ENCODE measurements at places on chromosomes 2 and 18.

DNA sequence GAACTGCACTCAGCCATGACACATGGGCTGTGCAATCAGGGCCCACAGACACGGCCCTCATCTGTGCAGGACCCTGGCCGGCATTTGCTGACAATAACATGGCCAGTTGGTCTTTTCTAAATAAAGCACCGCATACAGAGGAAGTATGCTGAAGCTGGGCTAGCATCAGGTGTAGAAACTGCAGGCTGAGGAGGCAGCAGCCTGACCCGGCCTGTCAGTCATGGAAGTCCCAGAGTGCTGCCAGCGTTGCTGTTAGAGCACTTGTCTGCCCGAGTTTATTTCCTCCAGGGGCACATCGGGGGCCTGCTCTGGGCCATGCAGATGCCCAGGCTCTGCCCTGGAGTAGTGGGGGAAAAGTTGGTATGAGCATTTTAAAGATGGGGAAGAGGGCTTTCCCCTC lies 4.1 kb upstream of the PTPN18 start:
- H3K27me3 ChIP-seq = no peaks in the 10 kb centered on the region
- no peak for DNase-seq
- peaks cover 2% of the 10 kb centered on the region for H3K4me1 ChIP-seq
- no peak overlapping the region for H3K27ac ChIP-seq
- peaks cover 6% of the 10 kb centered on the region for H3K36me3 ChIP-seq

- peak overlapping the region; percentile 89 for H3K4me3 ChIP-seq
- peaks cover 12% of the 10 kb centered on the region for H3K4me1 ChIP-seq
- H3K27me3 ChIP-seq = no peaks in the 10 kb centered on the region
- H3K36me3 ChIP-seq = peaks cover 3% of the 10 kb centered on the region
- DNase-seq = peak; percentile 87
Observed at GRCh38 chr2:10124538-10125045, 2.1 kb downstream of the RRM2 start.

GRCh38 chr18:13267431-13267873 lies 48.9 kb downstream of the LDLRAD4 start:
- H3K4me3 ChIP-seq = no peak overlapping the region
- H3K27ac ChIP-seq = no peak overlapping the region
- DNase-seq = no peak
- no peaks in the 10 kb centered on the region for H3K27me3 ChIP-seq
- no peaks in the 10 kb centered on the region for H3K36me3 ChIP-seq

GRCh38 chr2:178448968-178449661 lies 1.9 kb downstream of the PRKRA start:
- DNase-seq = no peak
- no peak overlapping the region for H3K27ac ChIP-seq
- H3K4me3 ChIP-seq = peak overlapping the region; percentile 85

DNA sequence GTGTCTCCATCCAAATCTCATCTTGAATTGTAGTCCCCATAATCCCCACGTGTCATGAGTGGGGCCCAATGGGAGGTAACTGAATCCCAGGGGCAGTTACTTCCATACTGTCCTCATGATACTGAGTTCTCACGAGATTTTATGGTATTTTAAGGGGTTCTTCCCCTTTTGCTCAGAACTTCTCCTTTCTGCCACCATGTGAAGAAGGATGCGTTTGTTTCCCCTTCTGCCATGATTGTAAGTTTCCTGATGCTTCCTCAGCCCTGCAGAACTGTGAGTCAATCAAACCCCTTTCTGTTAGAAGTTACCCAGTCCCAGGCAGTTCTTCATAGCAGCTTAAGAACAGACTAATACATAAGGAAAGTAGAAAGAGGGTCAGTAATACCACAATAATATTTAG lies 480.4 kb downstream of the KCNJ3 start:
- H3K27me3 ChIP-seq = no peaks in the 10 kb centered on the region
- no peaks in the 10 kb centered on the region for H3K4me1 ChIP-seq
- H3K27ac ChIP-seq = no peak overlapping the region
- no peaks in the 10 kb centered on the region for H3K36me3 ChIP-seq
- no peak overlapping the region for H3K4me3 ChIP-seq
- no peak for DNase-seq

- no peaks in the 10 kb centered on the region for H3K27me3 ChIP-seq
- H3K4me3 ChIP-seq = no peak overlapping the region
- no peak overlapping the region for H3K27ac ChIP-seq
- no peaks in the 10 kb centered on the region for H3K4me1 ChIP-seq
- DNase-seq = no peak
- H3K36me3 ChIP-seq = no peaks in the 10 kb centered on the region
Observed at GRCh38 chr2:176544991-176545956, 276.0 kb downstream of the MTX2 start.

DNA sequence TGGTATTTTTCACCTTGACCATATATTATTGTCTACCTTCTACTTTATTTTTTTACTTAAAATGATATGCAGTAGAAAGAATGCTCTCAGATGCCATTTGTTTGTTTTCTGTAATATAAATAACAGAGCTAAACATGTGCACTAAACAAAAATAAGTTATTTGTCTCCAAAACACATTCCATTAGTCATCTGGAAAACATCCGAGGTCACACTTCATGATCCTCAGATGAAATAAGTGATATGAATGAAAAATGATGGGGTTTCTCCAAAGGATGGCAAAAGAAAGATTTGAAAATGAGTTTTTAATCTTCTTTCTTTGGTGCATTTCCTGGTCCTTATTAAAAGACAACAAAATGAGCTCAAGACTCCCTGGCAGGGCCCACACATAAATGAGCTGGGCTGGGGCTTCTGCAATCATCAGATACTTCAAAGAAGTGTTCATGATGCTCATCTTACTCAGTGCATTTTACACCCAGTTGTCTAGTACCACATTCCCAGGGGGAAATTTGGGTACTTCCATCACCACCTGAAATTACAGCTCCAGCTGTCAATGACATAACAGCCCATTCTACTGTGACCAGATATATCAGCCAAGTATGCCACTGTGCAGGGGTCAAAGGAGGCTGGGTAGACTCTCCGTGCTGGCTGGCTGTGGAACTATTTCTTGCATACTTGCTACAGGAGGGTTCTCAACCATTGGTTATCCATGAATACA lies 283.5 kb downstream of the PID1 start:
- no peaks in the 10 kb centered on the region for H3K27me3 ChIP-seq
- no peaks in the 10 kb centered on the region for H3K36me3 ChIP-seq
- H3K4me1 ChIP-seq = no peaks in the 10 kb centered on the region
- DNase-seq = no peak

DNA sequence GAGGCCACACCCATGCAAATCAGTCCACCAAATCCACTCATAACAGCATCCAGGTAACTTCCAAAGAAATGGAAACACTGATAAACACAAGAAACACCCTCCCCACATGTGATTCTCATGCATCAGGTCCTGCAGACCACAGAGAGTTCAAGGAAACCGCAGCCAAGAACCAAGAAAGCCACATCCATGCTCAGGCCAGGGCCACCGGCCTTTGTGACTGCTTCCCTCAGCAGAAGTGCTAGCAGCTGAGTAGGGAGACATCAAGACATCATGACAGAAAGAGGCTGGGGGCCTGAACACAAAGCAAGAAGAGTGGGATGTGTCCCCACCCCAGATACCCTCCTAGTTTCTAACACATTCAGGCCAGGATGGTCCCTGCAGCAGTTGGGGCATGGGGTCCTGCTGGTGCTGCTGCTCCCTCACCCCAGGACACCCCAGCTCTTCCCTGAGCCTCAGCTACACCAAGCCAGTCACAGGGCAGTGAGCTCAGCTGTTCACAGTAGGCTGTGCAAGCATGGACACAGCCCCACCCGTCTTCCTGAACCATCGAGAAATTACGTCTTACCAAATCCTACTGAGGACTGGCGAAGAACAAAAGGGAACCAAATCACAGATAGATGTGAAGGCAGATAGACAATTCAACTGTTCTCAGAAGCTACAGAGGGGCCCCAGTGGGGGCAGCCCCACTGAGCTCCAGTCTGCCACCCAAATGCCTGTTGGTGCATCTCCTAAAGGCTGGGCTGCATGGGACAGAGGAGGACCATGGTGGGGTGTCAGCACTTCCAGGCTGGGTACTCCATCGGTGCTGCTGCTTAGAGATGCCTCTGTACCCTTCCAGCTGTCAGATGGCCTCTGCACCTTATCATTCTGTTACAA lies 60.9 kb downstream of the HDAC4 start:
- H3K36me3 ChIP-seq = no peaks in the 10 kb centered on the region
- H3K4me3 ChIP-seq = no peak overlapping the region
- H3K4me1 ChIP-seq = peaks cover 6% of the 10 kb centered on the region
- DNase-seq = no peak
- no peaks in the 10 kb centered on the region for H3K27me3 ChIP-seq

- no peak for DNase-seq
- H3K27me3 ChIP-seq = no peaks in the 10 kb centered on the region
- H3K4me1 ChIP-seq = no peaks in the 10 kb centered on the region
- H3K27ac ChIP-seq = no peak overlapping the region
Observed at GRCh38 chr18:13604786-13605185, 121.6 kb downstream of the FAM210A start.

GRCh38 chr18:50038448-50038847 lies 156.5 kb downstream of the MYO5B start:
- H3K27ac ChIP-seq = no peak overlapping the region
- DNase-seq = no peak
- no peak overlapping the region for H3K4me3 ChIP-seq

GRCh38 chr2:17709897-17710296 lies 43.7 kb downstream of the SMC6 start:
- H3K27ac ChIP-seq = no peak overlapping the region
- no peaks in the 10 kb centered on the region for H3K4me1 ChIP-seq
- no peaks in the 10 kb centered on the region for H3K27me3 ChIP-seq

DNA sequence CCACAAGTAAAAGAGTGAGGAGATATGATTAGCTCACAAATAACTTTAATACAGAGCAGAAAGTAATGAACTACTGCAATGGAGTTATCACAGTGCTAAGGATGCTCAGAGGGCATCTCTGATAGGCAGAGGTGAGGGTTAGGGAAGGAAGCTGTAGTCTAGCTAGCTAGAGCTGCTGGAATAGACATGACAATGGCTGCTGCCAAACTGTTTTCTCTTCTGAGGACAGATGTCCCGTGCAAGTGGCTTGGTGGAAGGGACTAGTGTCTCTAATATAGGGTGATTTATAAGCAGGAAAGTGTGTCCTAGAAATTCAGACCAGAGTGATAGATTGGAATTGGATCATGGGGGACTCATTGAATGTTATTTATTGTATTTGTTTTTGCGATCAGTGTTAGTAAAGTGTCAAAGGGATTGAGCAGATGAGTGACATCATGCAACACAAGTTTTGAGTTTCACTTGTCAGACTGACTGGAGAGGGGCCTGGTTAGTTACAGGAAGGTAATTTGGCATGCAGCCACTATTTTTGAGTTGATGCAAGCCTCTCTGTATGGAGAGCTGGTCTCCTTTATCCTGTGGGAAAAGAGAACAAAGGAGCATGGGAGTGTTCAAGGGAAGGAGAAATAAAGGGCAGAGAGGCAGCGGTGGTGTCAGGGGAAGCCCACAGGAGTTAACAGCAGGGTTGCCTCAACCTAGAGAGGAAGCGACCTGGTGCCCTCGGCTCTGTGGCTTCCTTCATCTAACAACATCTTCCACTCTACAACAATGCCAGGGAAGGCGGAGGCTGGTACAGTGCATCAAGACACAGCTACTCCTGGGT lies 1.9 kb downstream of the CTLA4 start:
- no peak overlapping the region for H3K27ac ChIP-seq
- peaks cover 9% of the 10 kb centered on the region for H3K27me3 ChIP-seq
- no peaks in the 10 kb centered on the region for H3K4me1 ChIP-seq
- no peaks in the 10 kb centered on the region for H3K36me3 ChIP-seq
- DNase-seq = no peak

DNA sequence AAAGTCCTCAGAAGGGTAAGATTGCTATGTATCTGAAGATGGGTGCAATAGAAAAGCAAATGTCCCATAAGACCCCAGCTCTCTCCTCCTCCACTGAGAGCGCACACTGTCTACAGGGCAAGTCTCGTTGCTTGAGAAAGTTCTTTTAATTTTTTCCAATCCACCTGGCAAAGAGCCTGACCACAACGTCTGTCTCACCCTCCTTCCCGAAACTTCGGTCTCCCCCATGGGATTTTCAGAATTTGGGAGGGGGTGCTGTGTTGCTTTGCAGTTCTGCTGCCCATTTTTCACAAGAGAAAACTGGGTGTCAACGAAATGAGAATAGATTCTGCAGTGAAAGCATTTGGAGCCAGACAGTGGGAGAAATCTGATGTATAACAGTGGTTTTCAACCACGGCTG lies 40.4 kb downstream of the SERTAD2 start:
- peaks cover 8% of the 10 kb centered on the region for H3K27me3 ChIP-seq
- DNase-seq = peak; percentile 59
- no peaks in the 10 kb centered on the region for H3K36me3 ChIP-seq
- no peak overlapping the region for H3K27ac ChIP-seq

DNA sequence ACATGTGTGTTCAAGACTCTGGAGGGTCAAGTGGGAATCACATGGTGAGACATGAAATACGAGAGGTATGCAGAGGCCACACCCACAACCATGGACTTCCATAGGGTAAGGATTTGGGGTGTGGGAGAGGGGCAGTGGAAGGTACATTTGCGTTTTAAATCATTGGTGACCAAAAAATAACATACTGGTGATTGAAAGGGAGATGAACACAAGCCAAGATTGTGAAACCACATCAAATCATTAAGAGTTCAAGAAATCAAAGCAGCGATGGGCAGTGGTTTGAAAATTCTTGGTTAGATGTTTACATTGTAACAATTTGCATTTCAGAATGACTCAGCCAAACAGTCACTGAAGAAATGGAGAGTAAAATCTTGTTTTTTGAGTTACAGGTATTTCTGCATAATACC lies 1.9 kb upstream of the CABYR start:
- H3K4me1 ChIP-seq = no peaks in the 10 kb centered on the region
- no peak overlapping the region for H3K27ac ChIP-seq
- H3K27me3 ChIP-seq = no peaks in the 10 kb centered on the region
- DNase-seq = peak; percentile 62

DNA sequence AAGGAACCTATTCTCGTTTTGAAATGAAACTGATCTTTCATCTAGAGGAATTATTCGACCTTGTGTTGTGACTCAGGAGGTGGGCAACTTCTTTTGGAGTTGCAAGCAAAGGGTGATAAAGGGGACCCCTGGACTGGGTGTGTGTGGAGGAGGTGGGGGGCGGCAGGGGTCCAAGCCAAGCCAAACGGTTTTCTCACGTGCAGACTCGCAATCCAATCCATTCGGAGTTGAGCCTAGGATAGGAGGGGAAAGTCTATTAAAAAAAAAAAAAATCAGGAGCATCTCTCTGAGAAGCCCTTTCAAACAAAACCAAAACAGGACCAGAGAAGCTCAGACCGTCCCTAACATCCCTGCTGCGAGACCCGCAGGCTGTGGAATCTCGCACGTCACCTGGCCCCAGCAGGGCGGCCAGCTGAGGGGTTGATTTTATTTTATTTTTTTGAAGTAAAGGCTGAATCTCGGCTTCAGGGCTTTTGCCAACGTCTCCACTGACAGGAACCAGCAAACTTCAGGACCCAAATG lies 3.7 kb upstream of the ZEB2 start:
- H3K27ac ChIP-seq = peak overlapping the region; percentile 72
- H3K4me1 ChIP-seq = peaks cover 3% of the 10 kb centered on the region
- H3K4me3 ChIP-seq = peak overlapping the region; percentile 71
- no peaks in the 10 kb centered on the region for H3K36me3 ChIP-seq
- H3K27me3 ChIP-seq = no peaks in the 10 kb centered on the region
- DNase-seq = peak; percentile 42

All from fibroblast of lung (primary cell).